ENCODE measurements at places on chromosomes 5 and 9.

GRCh38 chr9:19408316-19408692 lies 505 bp upstream of the ACER2 start:
- peak; percentile 73 for DNase-seq

DNA sequence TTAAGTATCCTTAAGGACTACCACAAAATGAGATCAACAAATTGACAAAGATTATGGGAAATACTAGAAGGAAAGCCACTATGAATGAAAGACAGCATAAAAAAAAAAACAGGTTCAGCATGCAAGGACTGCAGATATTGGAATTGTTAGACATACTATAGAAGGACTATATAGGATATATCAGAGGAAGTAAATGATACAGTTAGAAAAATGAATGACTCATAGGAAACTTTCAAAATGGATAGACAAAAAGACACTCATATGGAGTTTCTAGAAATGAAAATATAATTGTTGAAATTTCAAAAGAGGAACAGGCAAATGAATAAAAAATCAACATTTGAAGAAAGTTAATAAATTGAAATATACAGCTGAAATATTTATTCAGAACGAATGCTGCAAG lies 180.6 kb downstream of the PLK2 start:
- no peak for DNase-seq

DNA sequence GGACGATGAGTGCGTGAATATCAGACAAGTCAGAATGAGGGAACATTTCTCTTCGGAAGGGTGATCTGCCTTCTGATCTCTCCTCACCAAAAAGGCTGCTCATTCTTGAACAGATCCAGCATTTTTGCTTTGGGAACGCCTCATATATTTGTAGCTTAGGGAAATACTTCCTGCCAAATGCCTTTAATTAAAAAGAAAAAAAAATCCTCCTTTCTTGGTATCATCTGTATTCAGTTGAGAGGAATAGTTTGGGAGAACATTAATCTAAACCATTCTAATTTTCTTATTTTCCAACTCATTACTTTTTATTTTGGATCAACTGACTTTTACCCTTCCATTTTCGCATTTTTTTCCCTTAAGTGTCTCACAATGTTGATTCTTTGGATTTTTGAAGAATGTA lies 163.4 kb downstream of the SNX18 start:
- DNase-seq = no peak

DNA sequence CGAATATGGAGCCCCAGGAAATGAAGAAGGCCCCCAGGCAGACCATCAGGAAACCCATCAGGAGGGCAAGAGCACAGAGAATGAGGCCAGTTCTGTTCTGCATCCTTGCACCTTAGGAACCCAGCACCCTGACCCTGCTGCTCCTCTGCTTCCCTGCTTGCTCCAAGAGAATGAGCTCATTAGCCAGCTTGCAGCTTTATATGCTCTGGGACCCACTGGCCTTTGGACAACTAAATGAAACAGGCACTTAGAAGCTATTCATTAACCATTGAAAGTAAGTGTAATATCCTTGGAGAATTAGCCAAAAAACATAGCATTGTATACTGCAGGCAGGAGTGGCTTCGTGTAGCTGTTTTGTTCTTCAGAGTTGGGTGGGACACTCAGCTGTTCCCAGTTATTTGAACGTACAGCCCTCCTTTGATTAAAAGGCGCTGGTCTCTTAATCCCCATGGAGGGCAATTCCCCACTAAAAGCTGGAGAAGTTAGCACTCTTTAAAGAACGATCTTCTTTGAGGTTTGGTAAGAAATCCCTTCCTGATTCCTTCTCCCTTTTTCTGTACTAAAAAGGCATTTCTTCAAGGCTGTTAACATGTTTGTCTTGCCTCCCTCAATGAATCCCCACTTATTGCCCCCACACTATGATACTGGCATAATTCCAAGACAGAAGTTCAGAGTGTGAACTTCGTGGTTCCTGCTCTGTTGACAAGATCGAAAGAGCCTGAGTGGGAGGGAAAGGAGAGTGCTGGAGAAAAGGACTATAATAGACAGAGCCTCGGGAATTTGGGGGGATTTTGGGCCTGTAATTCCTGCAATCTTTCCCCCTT lies at the start of gene TMEM252:
TSS of gene TMEM252 (minus strand) at position 172 of the 824 bp plus-strand sequence. CDS start at position 103, 69 bp downstream.
- DNase-seq = no peak

GRCh38 chr9:72193478-72193881 lies 44.2 kb downstream of the GDA start:
- no peak for DNase-seq

Measured in right atrium auricular region (tissue), 2 donors.